Right forelimb (tissue), 1 donor: ENCODE measurements at places on chromosomes 3 and 15.

DNA sequence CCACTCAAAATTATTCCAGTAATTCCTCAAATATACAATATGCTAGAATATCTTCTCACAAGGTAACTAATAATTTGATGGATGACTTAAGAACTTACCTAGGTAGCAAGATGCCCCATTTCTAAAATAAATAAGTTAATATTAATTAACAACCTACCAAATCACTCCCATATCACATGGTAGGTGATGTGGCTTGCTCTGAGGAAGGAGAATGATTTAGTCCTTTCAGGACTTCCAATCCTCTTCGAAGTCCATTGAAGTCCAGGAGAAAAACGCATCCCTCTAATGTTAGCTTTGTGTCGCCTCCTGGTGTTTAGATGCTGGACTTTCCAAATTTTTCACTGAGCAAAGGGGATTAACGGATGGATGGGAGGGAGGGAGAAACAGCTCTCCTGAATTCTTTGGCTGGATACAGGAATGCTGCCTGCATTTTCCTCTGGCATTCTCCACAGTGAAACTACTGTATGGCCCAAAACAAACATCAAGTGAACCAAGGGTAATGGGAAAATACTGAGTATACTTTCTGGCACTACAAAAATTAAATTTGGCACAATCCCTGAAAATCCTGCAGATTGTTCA, 58.6 kb downstream of the PRICKLE2 start:
- DNase-seq: no peak

GRCh38 chr15:37981201-37981600, 46.8 kb downstream of the TMCO5A start:
- no peak for DNase-seq

- DNase-seq: no peak
These were observed 161.5 kb downstream of the ARRDC4 start for GRCh38 chr15:98121957-98122356.

- DNase-seq: no peak
These were observed 41.8 kb upstream of the GOLM2 start for GRCh38 chr15:44246521-44247268.

- no peak for DNase-seq
These were observed 293.9 kb upstream of the PROK2 start for GRCh38 chr3:72078676-72079368.

GRCh38 chr15:61629269-61629668, 400.2 kb upstream of the RORA start:
- DNase-seq: no peak

DNA sequence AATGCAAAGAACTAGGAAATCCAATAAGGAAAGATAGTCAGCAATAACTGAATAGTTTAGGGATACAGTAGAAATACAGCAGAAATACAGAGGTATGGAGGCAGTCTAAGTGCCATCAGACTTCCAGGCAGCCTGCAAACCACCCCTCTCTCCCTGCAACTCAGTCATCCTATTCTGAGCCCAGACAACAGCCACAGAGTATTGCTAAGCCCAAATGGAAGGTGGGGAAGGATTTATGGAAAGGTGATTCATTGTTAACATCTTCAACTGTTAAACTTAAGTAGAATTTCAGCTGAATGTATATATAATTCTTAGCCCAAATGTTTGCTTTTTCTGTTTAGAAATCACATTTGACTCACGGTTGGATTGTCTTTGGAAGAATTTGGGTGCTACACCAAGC, 300.4 kb downstream of the RBMS3 start:
- no peak for DNase-seq

DNA sequence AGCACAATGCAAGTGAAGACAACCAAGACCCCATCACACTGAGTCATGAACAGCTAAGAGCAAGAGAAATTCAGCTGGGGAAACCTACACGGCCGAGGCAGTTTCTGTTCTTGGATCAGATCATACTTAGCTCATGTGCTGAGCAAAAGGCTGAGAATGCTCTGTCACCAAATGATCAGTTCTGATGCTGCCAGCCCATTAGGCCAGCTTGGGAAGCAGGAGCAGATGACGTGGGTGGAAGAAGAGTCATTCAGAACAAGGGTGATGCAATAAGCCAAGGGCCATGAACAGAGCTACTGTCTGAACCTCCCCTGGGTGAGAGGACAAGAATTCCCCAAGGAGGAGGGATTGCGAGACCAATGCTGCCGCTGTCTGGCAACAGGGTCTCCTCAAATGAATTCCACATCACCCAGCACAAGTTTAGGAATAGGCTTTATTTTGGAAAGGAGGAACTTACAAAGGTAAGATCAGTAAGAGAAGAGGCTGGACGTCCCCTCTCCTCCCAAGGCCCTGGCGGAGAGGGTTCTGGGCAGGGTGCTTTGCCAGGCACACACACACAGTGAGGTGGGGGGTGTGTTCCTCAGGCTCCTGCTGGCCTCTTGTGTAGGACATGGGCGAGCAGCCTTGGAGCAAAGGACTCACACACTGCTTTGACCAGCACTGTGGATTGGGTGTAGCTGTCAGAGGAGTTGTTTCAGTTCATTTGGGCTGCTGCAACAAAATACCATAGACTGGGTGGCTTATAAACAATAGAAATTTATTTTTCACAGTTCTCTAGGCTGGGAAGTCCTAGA, 65.6 kb upstream of the CTXND1 start:
- no peak for DNase-seq

- no peak for DNase-seq
These were observed 170.6 kb downstream of the FAM43A start for GRCh38 chr3:194856296-194856695.

DNA sequence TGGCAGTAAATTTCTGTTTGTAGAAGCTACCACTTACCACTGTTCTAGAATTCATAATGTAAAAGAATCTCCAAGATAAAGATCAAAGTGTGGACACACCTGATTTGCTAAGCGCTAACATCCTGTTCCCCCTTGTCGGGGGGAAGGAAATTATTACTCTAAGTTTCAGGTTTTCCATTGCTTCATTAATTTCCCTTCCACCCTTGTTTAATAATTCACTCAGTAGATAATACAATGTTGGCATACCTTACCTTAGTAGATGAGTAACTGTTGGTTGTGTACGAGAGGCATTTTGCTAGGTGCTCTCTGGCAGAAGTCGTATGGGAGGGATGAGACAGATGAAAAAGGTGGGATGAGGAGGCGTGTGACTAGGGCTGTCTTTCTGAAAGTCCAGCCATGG, 641.2 kb upstream of the ARRDC4 start:
- DNase-seq: no peak

DNA sequence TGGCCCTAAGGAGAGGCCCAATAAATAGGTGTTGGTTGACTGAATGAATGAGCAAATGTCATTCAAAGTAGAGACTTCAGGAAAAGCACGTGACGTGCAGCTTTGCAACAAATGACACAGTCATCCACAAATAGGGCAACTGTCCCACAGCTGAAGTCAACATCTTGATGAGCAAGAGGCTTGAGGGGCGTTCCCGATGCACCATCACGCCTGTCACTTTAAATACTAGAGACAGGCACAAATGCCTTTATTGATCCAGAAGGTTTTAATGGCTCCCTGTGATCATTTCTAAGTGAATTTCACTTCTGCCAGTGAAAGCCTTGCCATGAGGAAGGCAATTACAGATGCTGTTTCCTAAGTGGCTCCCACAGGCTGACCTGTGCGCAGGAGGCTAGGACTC, 43.6 kb downstream of the ABTB1 start:
- peak; percentile 17 for DNase-seq
